ENCODE measurements at places on chromosomes 7 and 10.
A peak's percentile ranks its signal among the peaks of the same experiment; 100 is the strongest.

DNA sequence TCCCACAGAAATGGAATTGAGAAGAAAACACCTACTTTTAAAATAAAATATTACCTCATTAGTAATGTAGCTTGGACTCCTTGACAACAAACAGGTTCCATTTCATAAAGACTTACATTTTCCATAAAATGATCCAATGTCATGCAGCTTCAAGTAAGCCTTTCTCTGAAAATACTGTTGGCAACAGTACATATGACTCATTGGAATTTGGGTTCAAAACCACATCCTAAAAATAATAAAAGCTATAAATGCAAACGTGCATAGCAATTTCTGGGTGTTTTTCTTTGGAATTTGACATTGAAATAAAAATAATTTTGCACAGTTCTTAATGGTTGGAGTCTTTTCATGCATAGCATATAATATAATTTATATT lies 47.9 kb downstream of the FHIP2A start:
- no peak for DNase-seq

DNA sequence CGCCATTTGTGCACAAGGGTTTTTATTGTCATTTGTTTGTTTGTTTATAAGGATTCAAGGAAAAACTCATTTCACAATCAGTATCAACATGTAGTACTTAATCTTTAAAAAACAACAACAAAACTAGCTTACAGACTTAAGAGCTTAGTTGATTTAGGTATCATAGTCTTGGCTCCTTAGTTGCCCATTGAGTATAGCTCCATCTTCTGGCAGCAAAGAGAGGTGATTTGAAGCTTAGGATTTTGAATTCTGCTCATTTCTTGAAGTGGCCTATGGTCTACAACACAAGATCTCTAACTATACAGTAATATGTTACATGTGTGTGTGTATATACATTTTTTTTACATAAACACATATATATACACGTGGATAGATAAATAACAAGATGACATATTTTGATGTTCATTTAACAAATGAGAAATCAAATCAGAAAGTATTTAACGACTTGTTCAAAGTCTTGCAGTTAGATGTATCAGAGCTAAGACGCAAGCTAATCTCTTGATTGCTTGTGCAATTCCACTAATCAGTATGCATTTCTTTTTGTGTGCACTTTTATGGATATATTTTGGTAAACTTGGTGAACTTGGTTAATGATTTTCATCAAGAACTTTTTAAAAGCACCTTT lies 307.3 kb downstream of the CAMK1D start:
- DNase-seq = no peak

DNA sequence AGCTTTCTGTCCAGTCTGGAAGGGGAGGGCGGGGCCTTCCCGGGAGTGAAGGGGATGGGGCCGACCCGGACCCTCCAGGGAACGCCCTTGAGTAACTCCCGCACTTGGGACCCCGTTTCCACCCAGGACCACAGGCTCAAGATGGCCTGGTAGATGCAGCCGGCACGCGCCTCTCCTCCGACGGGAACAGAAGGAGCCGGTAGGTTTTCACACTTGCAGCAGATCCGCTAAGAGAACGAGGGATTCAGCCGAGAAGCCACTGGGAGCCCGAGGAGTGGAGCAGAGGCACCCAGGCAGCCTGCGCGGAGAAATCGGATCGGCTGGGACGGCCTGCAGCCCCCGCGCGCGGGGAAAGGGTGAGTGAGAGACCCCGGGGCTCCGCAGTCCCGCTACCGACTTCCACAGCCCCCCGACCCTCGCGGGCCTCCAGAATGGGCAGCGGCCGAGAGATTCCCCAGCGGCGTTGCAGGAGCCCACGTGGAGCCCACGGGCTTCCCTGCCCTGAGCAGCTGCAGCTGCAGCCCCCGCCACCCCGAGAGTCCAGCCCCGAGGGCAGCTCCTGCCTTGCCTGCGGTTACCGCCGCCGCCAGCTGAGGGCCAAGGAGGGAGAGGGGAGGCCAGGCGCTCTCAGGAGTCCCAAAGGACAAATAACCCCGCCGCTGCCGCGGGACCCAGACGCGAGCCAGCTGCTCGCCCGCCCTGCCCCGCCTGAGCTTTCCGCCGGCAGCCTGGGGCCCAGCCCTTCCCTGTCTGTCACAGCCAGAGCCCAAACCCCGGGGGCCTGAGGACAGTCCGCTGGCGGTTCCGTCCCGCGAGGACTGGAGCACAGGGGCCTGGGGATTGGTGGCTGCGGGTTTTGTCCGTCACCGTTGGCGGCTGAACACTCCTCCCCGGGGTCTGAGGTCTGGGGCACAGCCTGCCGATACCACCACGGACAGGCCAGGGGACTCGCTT lies 21.8 kb downstream of the IFT22 start:
- DNase-seq = no peak

- no peak for DNase-seq
Observed at GRCh38 chr7:3321206-3321605, 20.2 kb downstream of the SDK1 start.

DNA sequence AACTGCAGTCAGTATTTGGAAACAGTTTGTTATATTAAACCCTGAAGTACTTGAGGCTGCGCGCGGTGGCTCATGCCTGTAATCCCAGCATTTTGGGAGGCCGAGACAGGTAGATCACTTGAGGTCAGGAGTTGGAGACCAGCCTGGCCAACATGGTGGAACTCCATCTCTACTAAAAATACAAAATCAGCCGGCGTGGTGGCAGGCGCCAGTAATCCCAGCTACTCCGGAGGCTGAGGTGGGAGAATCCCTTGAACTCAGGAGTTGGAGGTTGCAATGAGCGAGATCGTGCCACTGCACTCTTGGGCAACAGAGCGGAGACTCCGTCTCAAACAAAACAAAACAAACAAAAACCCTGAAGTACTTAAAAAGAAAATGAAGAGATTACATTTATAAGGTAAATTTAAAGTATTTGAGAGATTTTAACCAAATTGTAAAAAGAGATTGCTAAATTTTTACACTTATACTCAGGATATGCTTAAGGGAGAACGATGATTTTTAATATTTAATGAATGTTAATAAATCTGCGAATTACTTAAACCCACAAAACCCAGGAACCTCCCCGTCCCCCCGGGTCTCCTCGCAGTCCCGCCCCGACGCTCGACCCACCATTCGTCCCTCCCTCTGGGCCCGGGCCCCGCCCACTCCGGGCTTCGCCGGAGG lies 425 bp upstream of the MTG1 start:
- no peak for DNase-seq

GRCh38 chr10:71437537-71438092 lies 40.9 kb downstream of the CDH23 start:
- DNase-seq = no peak

GRCh38 chr10:87915406-87915805 lies 52.0 kb downstream of the PTEN start:
- DNase-seq = no peak

DNA sequence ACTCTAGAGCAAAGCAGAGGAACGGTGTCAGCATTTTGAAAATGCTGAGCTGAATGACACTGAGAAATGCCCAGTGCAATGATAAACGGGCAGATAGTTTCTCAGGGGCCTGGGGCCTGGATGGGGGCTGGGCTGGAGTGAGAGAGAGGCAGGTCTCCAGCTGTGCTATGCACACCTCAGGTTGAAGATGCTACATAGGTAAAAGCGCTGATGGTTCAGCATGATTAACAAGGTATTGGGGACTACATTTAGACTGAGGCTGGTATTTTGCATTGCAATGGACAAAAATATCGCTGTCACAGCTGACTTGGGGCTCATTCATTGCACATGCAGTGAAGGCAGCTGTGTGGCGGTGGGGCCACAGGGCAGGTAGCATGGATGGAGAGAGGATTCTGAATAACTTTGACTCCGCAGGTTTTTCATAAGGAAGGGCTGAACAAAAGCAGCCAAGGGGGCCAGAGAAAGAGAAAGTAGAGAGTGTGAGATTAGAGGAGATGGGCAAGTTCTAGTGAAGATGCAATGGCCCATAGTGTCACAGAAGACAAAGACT lies 290.8 kb upstream of the ZNF32 start:
- no peak for DNase-seq

GRCh38 chr7:157519798-157520244 lies 183.0 kb downstream of the DNAJB6 start:
- no peak for DNase-seq

- DNase-seq = peak; percentile 49
Observed at GRCh38 chr7:132065193-132065988, 509.0 kb upstream of the PODXL start.

- DNase-seq = no peak
Observed at GRCh38 chr7:1852517-1853430, 182.7 kb downstream of the ELFN1 start.

DNA sequence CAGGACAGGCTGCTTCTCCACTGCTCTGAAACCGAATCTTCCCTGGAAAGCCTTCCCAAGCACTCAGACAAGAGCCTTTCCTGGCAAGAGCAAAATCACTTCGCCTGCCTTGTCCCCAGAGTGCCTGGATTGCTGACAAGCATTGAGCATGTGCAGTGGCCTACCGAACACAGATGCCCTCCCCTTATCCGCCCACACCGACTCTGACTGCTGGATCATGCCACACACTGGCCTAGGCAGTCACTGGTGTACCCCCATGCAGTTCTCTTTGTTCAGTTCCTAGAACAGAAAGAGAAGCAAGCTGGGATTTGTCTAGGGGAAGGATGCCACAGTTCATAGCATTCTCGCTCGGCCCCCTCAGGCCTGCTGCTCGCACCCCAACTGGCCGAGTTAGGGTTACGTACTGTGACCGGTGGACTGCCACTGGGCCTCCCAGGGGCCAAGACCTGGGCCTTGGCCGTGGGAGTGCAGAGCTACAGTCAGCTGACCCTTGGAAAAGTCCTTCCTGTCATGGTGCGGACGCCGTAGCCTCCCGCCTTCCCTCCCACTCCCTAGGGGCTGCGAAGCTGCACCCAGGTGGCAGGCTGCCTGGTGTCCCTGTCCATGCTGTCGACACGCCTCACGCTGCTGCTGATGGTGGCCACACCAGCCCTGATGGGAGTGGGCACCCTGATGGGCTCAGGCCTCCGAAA lies 6.9 kb downstream of the ABCB8 start:
- no peak for DNase-seq

GRCh38 chr7:100122568-100122967 lies 3.1 kb downstream of the CNPY4 start:
- no peak for DNase-seq

DNA sequence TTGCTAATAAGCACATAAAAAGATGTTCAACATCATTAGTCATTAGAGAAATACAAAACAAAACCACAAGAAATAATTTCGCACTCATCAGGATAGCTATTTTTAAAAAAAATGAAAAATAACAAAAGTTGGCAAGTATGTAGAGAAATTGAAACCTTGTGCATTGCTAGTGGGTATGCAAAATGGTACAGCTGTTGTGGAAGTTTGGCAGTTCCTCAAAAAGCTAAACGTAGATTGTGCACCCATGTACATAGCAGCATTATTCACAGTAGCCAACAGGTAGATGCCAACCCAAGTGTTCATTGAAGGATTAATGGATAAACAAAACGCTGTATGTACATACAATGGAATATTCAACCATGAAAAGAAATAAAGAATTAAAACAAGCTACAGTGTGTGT lies 35.3 kb upstream of the STARD3NL start:
- DNase-seq = no peak

GRCh38 chr10:117544711-117545140 lies 2.2 kb downstream of the EMX2 start:
- DNase-seq = no peak

DNA sequence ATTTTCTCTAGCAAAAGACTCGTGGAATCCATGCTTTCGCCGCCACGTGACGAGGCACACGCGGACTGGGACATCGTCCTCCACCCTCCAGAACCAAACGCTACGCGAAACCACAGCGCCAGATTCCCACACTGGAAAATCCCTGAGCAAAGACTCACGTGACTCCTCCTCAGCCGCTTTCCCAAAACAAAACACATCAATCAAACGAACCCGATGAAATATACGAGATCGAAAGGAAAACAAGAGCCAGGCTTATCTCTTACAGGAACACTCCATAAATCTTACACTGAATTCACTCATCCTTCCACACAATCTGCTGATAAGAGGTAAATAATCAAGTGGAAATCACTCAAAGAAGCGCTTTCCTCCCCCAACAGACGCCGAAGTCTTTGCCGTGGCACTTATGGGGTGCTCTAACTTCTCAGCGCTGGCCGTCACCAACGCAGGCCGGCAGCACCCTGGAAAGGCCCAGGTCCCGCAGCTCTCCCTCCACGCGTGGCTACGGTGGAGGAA lies 23.8 kb downstream of the DIP2C start:
- no peak for DNase-seq

GRCh38 chr7:114789161-114789560 lies 132.7 kb upstream of the MDFIC start:
- no peak for DNase-seq

- no peak for DNase-seq
Observed at GRCh38 chr10:11318826-11319598, 292.4 kb downstream of the USP6NL start.

GRCh38 chr7:55413442-55413841 lies 48.3 kb downstream of the LANCL2 start:
- no peak for DNase-seq

- DNase-seq = no peak
Observed at GRCh38 chr7:36638140-36638539, 86.2 kb downstream of the AOAH start.

DNA sequence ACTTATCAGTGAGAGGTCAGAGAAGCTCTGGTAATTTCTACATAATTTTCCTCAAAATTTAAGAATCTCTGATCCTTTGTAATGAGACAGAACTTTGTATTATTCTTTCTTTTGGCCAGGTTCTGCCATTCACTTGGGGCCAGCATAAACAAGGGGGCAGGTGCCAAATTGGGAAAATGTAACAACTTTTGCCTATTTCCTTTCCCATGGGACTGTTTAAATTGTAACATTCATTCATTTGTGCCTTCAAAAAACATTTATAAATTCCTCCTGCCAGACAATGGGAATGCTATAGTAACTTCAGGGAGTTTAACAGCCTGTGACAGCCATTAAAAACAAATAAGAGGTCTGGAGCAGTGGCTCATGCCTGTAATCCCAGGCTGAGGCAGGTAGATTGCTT lies 12.4 kb downstream of the DYNC1I1 start:
- no peak for DNase-seq

DNA sequence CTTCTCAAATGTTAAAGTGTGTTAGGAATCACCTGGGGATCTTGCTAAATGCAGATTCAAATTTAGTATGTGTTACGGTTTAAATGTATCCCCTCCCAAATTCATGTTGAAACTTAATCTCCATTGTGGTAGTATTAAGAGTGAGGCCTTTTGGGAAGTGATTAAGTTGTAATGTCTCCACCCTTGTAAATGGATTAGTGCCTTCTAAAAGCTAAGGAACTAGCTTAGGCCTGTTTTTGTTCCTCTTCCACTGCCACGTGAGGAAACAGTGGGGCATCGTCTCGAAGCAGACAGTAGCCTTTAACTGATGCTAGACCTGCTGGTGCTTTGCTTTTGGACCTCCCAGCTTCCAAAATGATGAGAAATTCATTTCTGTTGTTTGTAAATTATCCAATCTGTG lies 52.3 kb upstream of the SEMA3D start:
- no peak for DNase-seq

GRCh38 chr7:1815051-1815481 lies 145.0 kb downstream of the ELFN1 start:
- DNase-seq = no peak

Data from anterior cingulate cortex (tissue), 58 donors.